GM12891 (cell line): ENCODE measurements at places on chromosomes 2 and 18.
A peak's percentile ranks its signal among the peaks of the same experiment; 100 is the strongest.

GRCh38 chr2:42074661-42075060, 26.8 kb downstream of the PKDCC start:
- DNase-seq, result no peak

DNA sequence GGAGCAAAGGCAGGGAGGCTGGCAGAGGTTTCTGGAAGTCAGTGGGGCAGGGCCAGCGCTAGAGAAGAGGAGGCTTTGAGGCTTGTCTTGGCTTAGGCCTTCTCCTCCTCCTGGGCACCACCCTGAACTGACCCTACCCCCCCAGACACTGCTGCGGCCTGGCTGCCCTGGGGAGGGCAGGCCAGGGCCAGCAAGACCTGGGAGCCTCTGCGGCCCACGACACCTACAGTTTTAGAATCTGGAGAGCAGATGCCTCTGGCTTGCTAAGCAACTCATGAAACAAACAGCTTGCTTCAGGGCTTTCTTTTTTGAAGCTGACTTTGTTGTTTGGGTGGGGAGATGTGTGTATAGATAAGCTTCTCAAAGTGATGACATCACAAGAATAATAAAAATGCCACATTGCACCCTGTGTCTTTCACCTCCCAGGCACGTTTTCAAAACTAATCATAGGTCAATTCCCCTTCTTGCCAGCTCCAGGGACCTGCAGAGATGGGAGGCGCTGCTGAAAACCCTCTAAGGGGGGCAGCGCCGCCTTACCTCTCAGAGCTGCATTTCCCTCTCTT, 46.2 kb upstream of the SMAD7 start:
- DNase-seq, result no peak

GRCh38 chr18:79803611-79804051, 5.9 kb downstream of the KCNG2 start:
- no peak for DNase-seq

DNA sequence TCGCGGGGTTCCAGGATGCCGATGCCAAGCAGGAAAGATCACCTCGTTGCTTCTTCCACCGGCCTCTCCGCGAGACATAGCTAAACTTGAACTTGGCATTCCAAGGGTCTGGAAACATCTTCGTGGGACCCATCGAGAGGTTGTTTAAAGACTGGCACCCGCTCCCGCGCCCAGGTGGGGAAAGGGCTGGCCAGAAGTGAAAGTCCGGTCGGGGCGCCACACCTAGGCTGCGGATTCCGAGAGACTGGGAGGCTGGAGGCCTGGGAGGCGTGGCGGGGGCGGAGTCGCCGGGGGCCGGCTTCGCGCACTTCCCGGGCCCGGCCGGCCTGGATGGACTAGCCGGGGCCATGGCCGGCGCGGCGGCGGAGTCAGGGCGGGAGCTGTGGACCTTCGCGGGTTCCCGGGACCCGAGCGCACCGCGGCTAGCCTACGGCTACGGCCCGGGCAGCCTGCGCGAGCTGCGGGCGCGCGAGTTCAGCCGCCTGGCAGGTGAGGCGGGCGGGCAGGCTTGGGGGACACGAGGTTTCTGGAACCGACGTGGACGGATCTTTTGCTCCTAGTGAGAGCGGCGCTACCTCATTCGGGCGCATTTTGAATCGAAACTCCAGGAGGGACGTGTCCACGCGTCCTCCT, at the start of gene MOCOS:
Gene MOCOS, plus strand, starts transcription at position 305 of the 633 bp plus-strand sequence. Its CDS starts 43 bp downstream, at position 348.
- DNase-seq, result peak; percentile 79

GRCh38 chr2:43675646-43676321, 445 bp downstream of the C1GALT1C1L start:
- no peak for DNase-seq

DNA sequence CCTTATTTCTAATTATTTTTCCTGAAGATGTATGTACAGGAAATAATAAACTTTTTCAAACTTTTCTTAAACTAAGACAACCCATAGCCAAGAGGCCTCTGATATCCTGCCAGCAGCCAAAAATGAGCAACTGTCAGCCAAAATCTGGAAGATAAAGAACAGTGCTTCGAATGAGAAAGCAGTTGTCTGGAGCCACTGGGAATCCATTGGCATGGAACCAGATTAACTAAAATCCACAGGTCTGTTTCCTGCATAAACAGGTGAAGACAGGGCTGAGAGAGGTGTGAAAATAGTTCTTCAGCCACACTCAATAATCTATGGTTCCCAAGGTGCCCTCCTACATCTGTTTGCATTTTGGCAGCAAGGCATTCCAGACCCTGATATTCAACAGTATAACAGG, 1076.7 kb upstream of the PIK3C3 start:
- no peak for DNase-seq

GRCh38 chr2:220300806-220301205, 673.4 kb downstream of the SLC4A3 start:
- no peak for DNase-seq

- DNase-seq, result no peak
These were observed 111.7 kb downstream of the DDX1 start for GRCh38 chr2:15703365-15703869.

DNA sequence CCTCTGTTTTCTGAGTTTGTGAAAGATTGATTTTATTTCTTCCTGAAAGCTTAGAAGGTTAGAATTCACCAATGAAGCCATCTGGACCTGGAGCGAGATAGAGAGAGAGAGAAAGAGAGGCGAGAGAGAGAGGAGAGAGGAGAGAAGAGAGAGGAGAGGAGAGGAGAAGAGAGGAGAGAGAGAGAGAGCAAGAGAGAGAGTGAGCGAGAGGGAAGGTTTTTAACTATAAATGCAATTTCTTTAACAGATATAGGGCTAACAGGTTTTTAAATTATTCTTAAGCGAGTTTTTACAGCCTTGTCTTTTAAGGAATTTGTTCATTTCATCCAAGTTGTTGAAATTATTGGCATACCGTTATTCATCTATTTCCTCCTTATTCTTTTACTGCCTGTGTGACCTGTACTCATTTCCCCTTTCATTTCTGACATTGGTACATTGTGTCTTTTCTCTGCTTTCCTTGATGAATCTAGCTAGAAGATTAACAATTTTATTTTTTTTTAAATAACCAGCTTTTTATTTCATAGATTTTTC, 56.1 kb downstream of the BABAM2 start:
- DNase-seq, result no peak

DNA sequence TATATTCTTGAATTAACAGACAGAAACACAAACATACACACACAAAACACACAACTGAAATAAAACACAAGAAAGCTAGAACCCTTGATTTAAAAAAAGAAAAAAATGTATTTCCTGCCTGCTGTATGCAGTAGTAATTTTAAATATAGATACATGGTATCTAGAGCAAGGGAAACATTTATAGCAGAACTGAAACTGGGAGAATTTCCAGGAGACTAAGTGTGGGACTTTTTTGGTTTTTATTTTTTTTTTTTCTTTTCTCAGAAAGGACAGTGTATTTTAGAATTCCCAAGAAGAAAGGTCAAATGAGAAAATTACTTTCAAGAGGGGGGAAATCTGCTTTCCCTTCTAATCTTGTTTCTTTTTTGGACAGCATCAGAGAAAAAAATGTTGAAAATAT, 558.9 kb upstream of the PKDCC start:
- DNase-seq, result no peak

DNA sequence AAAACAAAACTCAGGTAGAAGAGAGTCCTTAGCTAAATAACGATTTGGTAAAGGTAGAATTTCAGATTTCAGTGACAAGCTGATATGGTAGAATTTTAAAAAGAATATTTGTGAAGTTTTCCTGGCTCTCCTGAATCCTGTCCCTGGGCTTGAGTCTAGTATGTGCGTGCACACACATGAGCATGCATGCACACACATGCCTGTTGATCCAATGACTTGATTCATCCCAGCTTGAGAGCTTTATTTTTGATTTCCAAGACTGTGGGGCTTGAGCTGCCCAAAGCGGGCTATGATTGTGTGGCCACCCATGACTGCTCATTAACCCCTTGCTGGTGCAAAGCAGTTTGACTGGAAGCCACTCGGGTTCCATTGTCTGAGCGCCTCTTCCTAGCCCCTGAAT, 9.0 kb downstream of the LIPG start:
- DNase-seq, result no peak

- DNase-seq, result no peak
These were observed 35.2 kb downstream of the SLC40A1 start for GRCh38 chr2:189545418-189545817.

GRCh38 chr18:7370375-7370774, 139.5 kb downstream of the LRRC30 start:
- no peak for DNase-seq

GRCh38 chr18:42275949-42276730, 321.1 kb downstream of the PIK3C3 start:
- no peak for DNase-seq
